Vagina (tissue), 2 donors: ENCODE measurements at places on chromosomes 3 and 15.

- H3K4me3 ChIP-seq: no peak overlapping the region
- H3K27ac ChIP-seq: no peak overlapping the region
- H3K4me1 ChIP-seq: no peaks in the 10 kb centered on the region
- no peak for DNase-seq
- no peaks in the 10 kb centered on the region for H3K27me3 ChIP-seq
Observed at GRCh38 chr3:30779686-30780287, 114.7 kb downstream of the GADL1 start.

GRCh38 chr3:183518491-183519251 is 36.8 kb downstream of the KLHL6 start:
- H3K36me3 ChIP-seq: no peaks in the 10 kb centered on the region
- no peak overlapping the region for H3K27ac ChIP-seq
- H3K4me1 ChIP-seq: no peaks in the 10 kb centered on the region
- no peaks in the 10 kb centered on the region for H3K27me3 ChIP-seq

- no peak overlapping the region for H3K4me3 ChIP-seq
- H3K36me3 ChIP-seq: no peaks in the 10 kb centered on the region
- H3K4me1 ChIP-seq: no peaks in the 10 kb centered on the region
- no peak for DNase-seq
- no peaks in the 10 kb centered on the region for H3K27me3 ChIP-seq
- H3K27ac ChIP-seq: no peak overlapping the region
Observed at GRCh38 chr3:10445561-10446175, 59.7 kb downstream of the ATP2B2 start.

- no peak overlapping the region for H3K27ac ChIP-seq
- H3K4me1 ChIP-seq: peaks cover 28% of the 10 kb centered on the region
- no peaks in the 10 kb centered on the region for H3K27me3 ChIP-seq
- H3K36me3 ChIP-seq: no peaks in the 10 kb centered on the region
- no peak overlapping the region for H3K4me3 ChIP-seq
Observed at GRCh38 chr3:179196098-179196497, 47.9 kb downstream of the PIK3CA start.

GRCh38 chr3:40875581-40875980 is 323.7 kb upstream of the CTNNB1 start:
- no peak for DNase-seq
- no peak overlapping the region for H3K27ac ChIP-seq
- no peak overlapping the region for H3K4me3 ChIP-seq
- H3K27me3 ChIP-seq: no peaks in the 10 kb centered on the region
- H3K4me1 ChIP-seq: peaks cover 28% of the 10 kb centered on the region

DNA sequence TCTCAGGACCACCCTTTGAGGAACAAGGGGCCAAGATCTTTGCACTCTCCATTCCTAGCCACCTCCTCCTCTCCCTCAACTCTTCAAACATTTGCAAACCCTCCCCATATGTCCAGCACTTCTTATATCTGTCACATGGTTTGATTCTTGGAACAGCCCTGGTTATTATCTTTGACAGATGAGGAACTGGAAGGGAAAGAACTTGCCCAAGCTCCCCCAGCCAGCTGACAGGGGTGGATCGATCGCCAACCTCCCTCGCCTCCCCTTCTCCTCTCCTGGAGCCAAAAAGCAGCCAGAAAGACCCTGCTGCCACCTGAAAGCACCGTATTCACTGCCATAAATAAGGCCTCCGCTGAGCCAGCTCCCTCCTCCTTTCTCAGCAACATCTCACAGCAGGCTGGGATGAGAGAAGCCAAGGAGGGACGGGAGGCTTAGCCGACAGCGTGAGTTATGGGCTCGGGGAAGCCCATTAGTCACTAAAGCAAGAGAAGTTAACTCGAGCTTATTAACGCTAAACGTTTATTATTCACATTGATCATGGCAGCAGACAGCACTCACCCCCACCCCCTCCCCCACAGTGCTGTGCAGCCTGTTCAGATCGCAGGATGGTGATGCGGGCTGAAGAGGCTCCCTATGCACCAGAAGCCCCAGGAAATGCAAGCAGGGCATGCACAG is 22.2 kb upstream of the FGD5 start:
- no peak overlapping the region for H3K4me3 ChIP-seq
- no peaks in the 10 kb centered on the region for H3K36me3 ChIP-seq
- no peak overlapping the region for H3K27ac ChIP-seq
- no peak for DNase-seq
- no peaks in the 10 kb centered on the region for H3K27me3 ChIP-seq

DNA sequence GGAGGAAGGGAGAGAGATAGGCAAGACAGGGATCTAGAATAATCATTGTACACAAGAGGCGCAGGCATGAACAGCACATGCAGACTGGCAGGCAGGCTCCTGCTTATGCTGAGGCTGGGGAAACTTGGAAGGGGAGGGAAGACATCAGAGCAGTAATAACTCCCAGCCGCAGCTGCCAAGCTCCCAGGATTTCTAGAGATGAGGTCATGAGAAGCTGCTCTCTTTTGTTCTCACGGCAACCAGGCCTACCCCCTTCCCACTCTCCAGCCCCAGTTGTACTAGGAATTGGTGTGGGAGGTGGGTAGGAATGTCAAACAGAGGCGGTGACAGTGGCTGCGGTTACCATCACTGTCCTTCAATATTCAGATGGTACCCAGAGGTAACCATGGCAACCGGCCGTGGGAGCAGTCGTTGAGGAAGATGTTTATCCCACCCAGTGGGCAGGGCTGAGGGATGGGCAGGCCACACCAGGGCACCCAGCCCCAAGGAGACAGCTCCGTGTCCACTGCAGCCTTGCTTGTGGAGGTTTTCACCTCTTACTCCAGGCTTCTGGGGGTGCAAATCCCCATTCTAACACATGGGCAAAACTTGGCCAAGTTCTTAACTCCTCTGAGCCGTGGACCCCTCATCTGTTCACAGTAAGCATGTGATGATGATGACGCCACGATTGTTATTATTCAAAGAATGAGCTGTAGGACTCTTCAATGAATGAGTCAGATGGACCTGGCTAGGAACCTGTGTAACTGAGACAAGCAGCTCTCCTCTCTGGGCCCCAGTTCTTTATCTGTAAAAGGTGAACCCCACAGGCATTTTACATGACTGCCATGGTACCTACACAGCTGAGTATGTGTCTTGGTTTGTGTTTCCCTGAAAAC is 360.8 kb upstream of the PROK2 start:
- H3K4me1 ChIP-seq: no peaks in the 10 kb centered on the region
- DNase-seq: no peak
- no peaks in the 10 kb centered on the region for H3K27me3 ChIP-seq
- no peak overlapping the region for H3K27ac ChIP-seq
